ENCODE measurements at places on chromosomes 3 and 15.

GRCh38 chr15:99427210-99427609, 138.6 kb upstream of the MEF2A start:
- no peak for DNase-seq

- no peak for DNase-seq
Measured at GRCh38 chr3:194936659-194937058, 251.0 kb downstream of the FAM43A start.

GRCh38 chr3:168807448-168807847, 711.7 kb upstream of the GOLIM4 start:
- no peak for DNase-seq

DNA sequence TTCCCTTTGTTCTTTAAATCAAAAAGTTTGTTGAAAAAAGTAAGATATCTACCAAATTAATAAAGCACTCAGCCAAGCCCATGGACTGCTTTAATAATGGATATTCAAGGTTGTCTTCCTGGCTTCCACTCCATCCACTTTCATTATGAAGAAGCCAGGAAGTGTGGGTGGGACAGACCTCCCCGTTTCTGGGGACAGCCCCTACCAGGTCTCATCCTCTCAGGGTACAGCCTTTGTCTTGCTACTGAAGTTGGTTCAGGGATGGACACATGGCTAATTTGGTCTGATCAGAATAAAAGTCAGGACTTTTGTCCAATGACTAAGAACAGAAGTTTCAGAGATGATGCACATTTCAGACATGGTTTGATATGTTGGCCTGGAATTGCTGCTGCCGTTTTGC, 32.6 kb downstream of the CCNB2 start:
- DNase-seq, result no peak

Data from epithelial cell of prostate (primary cell).